ENCODE measurements at places on chromosomes 13 and 19.

GRCh38 chr13:75541287-75541686, 3.6 kb upstream of the COMMD6 start:
- peak; percentile 1 for DNase-seq

DNA sequence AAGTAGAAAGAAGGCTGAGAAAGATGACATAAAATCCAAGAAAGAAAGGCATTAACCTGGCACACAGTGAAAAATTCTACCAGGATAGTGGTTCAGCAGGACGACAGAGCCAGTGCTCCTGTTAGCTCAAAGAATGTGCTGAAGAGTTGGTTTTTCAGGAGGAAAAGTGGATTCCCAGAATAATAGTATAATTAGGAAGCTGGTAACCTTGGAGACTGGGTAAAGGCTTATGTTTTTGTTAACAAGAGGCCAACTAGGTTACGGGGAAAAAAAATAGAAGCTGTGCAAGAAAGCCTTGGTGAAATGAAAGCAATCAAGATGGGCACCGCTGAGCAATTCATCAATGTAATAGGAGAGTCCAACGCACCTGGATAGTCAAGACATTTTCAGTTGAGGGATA, 54.7 kb downstream of the SLC15A1 start:
- DNase-seq: no peak

DNA sequence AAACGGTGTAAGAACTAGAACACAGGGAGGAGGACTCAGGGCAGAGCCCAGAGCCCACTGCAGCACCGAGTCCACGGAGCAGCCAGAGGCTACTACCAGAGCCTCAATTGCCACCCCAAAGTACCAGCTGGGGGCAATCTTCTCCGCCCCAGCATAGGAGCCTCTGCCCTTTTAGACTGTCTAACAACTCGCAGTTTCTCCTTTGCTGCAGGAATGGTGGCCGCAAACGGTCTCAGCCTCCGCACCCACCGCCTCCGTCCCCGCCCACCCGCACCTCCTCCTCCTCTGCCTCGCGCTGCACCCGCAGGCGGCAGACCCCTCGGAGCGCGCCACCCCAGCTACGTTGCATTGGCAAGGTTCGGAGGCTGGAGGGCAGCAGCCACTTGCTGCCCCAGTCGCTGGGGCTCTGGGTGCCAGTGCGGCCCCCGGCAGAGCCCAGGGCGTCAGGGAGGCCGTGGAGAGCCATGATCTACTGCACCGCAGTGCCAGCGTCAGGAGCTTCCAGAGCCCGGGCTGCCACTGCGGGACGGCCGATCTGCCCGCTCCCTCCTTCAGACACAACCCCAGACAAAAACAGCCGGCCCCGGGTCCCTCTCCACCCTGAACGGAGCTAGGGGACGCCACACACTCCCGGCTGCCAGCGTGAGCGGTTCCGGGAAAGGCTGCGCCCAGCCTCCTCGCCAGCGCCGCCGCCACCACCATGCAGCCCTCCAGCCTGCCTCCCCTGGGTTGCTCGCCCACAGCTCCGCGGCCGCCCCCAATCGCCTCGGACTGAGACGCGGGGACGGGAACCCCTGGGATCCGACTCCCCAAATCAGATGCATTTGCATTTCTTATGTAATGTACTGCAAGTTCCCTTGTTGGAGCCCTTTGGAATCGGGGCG, 1.8 kb downstream of the FGF14 start:
- no peak for DNase-seq

- DNase-seq: no peak
Observed at GRCh38 chr13:20405691-20406090, 120.0 kb downstream of the CRYL1 start.

DNA sequence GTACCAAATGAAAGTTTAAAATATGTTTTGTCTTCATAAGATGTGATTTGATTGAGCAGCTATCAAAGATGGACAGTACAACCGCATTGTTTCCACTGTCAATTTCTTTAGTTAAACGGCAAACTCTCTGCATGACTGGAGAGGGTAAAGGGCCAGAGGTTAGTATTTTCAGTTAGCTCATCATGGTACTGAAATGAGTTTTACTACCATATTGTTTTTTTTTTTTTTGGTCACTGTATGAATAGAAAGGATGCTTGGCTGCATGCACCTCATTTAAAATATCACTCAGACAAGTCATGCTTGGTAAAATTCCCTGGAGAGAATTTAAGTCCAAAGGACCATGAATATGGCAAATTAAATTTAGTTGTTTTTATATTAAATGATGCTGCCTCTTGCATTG, 942.1 kb upstream of the SPRY2 start:
- no peak for DNase-seq

GRCh38 chr13:52686376-52686775, 33.7 kb downstream of the SUGT1 start:
- DNase-seq: no peak

DNA sequence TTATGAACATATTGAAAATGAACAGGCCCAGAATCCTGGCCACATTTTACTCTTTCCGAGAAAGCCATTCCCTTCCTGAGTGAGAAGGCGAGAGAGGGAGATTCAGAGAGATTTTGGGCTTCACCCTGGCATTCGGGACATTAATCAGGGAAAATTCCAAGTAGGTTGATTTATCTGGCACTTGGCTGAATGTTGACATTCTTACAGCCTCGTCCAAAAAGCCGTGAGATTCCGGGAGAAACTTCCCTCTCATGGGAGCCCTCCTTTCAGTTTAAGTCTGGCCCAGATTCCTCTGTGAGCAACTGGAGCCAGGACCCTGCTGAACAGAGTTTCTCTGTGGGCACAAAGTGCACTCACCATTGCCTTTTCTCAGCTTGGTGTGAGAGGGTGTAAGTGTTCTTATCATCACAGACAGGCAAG, 129.2 kb upstream of the PEG3 start:
- DNase-seq: no peak
